HT1080 (cell line): ENCODE measurements at places on chromosomes 13 and 19. TPM values are rescaled to one million over a fixed set of nuclear protein-coding genes. Genes with fewer than 3 reads are reported as not detected.
A peak's percentile ranks its signal among the peaks of the same experiment; 100 is the strongest.

DNA sequence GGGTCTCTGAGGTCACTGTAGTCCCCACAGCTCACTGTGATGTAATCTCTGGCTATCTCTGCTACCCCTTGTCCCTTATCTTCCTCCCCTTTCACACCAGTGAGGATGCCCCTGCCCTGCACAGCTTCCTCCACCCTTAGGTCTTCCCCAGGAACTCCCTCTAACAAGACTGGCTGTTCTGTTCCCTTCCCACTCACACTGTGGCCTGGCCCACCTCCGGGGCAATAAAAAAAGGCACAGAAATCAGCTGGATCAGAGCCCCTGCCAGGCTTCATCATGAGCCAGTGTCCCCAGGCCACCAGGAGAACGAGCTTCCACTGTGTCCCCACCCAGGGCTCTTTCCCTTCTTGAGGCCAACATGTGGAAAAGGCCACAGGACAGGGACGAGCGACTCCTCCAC, 4.6 kb downstream of the CEACAM3 start:
- DNase-seq: no peak

The FCGBP gene
- total RNA-seq: 0.20 and 0.26 TPM in 2 replicates

- DNase-seq: no peak
Measured at GRCh38 chr13:46609726-46610125, 56.8 kb downstream of the LRCH1 start.

GRCh38 chr13:33642374-33643065, 175.4 kb upstream of the RFC3 start:
- DNase-seq: no peak

DNA sequence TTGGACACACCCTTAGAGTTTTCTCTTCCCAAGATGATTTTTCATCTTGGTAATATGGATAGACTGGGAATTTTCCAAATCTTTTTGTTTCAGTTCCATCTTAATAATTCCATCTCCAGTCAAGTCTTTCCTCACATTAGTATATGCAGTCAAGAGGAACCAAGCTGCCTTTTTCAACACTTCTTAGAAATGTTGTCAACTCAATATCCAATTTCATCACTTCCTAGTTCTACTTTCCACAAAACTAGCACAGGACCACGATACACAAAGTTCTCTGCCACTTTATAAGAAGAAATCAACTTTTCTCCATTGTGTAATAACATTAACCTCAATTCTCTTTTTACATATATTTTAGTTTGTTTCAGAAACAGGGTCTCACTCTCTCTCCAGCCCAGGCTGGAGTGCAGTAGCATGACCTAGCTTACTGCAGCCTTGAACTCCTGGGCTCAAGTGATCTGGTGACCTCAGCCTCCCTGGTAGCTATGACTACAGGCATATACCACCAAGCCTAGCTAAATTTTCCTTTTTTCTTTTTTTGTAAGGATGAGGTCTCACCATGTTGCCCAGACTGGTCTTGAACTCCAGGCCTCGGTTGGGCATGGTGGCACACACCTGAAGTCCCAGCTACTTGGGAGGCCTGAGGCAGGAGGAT, 15.5 kb downstream of the ZNF443 start:
- no peak for DNase-seq

The ZIM2 gene
- total RNA-seq: not detected in 2 replicates

GRCh38 chr13:28251466-28251865, 113.1 kb downstream of the PAN3 start:
- no peak for DNase-seq

The EDNRB gene
- not detected in 2 replicates for total RNA-seq

DNA sequence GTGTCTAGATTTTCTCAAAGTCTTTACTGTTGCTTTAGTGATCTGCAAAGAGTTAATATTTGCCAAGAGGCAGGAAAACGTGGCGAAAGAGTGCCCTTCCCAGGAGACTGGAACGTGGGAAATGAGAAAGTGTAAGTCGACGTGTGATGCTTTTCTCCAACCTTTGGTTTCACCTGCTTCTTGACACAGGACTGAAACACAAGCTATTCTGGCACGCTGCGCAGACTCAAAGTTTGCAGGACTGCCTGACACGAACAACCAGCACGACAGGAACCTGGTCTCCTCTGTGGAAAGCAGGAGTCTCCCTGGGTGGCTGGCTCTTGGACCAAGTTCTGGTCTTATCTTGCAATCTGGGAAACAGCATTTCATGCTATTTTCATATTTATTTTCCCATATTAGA, 28.6 kb downstream of the RFXAP start:
- no peak for DNase-seq

The OR10H1 gene
- not detected in 2 replicates for total RNA-seq

GRCh38 chr13:97901716-97902115, 51.8 kb upstream of the IPO5 start:
- no peak for DNase-seq

- DNase-seq: no peak
Measured at GRCh38 chr19:46789371-46789770, 977 bp upstream of the SLC1A5 start.

- DNase-seq: no peak
Measured at GRCh38 chr13:35475960-35476943, at the start of gene MAB21L1. TSS of gene MAB21L1 (minus strand) at chr13:35476689. CDS start at chr13:35476138, 551 bp downstream.

GRCh38 chr13:59584761-59585670, 578.7 kb downstream of the DIAPH3 start:
- no peak for DNase-seq

The RETN gene
- not detected in 2 replicates for total RNA-seq

DNA sequence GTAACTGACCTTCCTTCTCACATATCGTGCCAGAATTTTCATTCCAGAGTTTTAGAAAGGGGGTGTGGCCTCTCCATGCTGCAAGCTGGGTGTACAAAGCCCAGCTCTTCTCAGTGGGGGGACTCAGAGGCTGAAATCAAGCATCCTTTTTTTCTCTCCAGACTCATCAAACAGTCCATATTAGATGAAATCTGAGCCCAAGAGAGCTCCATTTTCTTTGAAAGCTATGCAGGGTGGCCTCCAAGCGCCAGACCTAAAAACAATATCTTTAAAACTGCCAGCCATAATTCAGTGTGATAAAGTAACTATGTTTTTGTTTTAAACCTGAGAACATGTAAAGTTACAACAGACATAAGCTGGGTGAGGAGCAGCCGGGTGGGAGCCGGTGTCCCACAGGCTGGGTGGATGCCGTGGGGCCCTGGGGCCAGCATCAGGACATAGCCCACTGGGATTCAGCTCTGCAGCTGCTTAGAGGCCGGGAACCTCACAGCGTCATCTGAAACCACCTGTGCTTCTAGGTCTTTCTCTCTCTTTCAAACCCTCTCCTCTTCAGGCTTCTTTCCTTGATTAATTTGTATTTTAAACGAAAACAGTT, 249.2 kb downstream of the ZNF536 start:
- DNase-seq: no peak

The ZNF606 gene
- 6.8 and 16.9 TPM in 2 replicates for total RNA-seq

- no peak for DNase-seq
Measured at GRCh38 chr13:78758549-78758948, 99.6 kb upstream of the OBI1 start.

The ZNF177 gene
- total RNA-seq: 0.19 TPM in 1 of 2 replicates, not detected in the other

GRCh38 chr19:21463449-21464105, 41.8 kb upstream of the ZNF429 start:
- no peak for DNase-seq

The TNFSF9 gene
- 35.7 and 45.9 TPM in 2 replicates for total RNA-seq

DNA sequence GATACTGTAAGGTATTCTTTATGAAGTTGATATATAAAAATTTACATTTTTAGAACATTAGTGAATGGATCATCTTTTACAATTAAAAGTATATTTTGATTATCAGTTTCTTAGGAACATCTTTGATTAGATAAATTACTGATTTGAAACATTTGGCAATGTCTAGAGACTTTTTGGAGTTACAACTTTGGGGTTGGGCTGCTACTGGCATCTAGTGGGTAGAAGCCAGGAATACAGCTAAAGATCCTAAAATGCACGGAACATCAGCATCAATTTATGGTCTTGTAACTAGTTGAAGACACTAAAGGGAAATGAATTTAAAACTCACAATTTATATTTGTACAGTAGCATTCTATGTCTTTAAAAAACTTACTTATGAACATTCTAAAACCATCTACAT, 19.9 kb downstream of the POMP start:
- no peak for DNase-seq

- no peak for DNase-seq
Measured at GRCh38 chr13:46178143-46178542, 3.8 kb downstream of the LCP1 start.

- no peak for DNase-seq
Measured at GRCh38 chr19:34241513-34242337, 12.6 kb upstream of the GARRE1 start.

DNA sequence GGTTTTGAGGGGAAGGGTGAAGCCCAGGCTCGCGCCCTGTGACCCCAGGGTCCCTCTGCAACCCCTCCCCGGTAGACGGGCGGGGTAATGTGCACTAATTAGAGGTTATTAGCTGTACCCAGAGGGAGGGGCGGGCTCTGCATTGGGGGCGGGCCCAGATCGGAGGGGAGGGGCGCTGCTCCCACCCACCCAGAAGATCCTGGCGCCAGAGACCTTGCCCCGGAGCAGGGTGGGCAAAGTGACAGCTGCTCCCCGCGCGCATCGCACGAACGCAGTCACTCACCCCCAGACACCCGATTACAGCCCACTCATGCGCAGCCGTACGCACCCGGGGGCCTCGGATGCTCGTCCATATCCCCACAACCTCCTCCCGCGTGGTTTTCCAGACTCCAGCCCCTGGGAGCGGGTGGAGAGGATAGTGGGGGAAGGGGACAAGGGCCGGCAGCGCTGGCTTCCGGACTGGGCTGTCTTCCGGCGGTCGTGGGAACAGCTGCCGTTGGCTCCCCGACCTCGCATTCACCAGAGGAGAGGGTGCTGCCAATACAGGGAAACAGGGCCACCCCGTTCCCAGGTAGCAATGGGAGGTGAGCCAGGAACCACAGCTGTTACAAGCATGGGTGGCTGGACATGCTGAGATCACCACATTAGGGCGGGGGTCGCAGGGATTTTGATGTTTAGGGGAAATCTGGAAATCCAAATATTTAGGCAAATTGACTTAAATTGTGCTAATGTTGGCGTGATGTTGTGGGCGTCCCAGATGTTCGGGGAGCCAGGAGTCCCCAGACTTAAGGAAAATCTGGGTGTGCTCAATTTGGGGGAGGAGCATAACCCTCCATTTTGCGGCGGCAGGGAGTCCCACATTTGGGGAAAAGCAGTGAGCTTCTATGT, 2.9 kb upstream of the HOOK2 start:
- DNase-seq: peak; percentile 80

The ACP5 gene
- 1.8 and 2.4 TPM in 2 replicates for total RNA-seq

DNA sequence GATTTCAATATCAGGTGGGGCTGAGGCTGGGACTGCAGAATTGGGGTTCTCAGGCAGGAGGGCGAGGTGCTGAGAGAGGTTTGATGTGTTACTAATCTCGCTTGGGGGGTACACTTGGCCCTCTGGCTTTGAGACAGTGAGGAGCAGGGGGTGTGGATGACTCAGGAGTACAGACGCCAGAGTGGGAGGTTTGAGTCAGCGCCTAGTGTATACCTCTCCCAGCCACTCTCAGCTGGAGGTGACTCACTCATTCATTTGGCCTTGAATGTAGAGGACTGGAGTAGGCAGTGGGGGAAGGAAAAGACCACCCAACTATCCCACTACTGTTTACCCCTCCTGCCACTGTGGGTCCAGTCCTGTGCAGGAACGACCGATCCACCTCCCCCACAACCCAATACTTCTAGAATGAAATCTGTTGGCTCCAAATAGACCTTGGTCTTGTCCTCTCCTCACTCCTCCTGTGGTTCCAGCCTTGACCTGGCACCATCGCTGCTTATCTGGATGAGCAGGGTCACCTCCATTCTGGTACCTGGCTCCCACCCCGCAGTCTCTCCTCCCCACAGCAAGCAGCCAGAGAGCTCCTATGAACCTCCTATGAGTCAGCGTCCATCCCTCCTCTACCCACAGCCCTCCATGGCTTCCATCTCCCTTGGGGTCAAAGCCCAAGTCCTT, 20.1 kb upstream of the ZNRF4 start:
- peak; percentile 56 for DNase-seq

- peak; percentile 53 for DNase-seq
Measured at GRCh38 chr19:9205501-9206113, 13.8 kb downstream of the OR7D4 start.

The ADAMTSL5 gene
- 4.0 and 5.5 TPM in 2 replicates for total RNA-seq

DNA sequence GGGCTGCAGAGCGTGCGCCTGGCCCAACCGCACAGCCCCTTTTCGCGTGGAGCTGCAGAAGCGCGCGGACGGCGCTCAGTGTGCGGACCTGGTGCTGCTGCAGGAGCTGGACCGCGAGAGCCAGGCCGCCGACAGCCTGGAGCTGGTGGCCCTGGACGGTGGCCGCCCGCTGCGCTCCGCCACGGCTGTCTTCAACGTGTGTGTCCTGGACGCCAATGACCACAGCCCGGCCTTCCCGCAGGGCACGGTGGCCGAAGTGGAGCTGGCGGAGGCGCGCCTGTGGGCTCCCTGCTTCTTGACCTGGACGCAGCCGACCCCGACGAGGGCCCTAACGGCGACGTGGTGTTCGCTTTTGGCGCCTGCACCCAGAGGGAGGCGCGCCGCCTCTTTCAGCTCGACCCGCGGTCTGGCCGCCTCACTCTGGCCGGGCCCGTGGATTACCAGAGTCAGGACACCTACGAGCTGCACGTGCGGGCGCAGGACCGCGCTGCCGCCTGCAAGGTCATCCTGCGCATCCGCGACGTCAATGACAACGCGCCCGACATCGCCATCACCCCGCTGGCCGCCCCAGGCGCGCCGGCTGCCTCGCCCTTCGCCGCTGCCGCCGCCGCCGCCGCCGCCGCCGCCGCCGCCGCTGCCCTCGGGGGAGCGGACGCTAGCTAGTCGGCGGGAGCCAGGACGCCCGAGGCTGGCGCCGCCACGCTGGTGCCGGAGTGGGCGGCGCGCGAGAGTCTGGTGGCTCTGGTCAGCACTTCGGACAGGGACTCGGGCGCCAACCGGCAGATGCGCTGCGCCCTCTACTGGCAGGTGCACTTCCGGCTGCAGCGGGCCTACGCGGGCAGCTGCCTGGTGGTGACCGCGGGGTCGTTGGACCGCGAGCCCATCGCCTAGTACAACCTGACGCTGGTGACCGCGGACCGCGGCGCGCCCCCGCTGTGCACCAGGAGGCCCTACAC, 172.2 kb downstream of the OLFM4 start:
- no peak for DNase-seq

DNA sequence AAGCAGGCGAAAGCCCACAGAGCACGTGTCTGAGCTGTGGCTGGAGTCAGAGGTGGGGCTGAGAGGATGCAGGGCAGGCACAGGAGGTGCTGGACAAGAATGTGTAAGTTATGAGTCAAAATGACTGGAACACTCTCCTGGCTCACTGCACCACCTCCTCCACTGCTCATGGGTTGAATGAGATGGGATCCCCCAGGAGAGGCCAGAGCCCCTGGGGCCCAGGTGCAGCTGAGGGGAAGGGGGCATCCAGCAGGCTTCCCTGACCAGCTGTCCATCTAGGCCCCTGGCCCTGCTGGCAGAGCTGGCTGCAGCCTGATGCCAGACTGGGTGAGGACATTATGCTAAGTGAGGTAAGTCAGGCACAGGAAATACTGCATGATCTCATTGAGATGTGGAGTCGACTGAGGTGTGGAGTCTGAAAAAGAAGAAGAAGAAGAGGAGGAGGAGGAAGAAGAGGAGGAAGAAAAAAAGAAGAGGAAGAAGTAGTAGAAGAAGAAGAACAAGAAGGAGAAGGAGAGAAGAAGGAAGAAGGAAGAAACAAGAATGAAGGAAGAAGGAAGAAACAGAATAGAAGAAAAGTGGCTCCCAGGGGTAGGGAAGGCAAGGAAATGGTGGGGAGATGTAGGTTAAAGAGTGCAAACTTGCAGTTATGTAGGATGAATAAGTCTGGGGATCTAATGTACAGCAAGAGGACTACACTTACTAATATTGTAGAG, 747.4 kb downstream of the UQCRFS1 start:
- peak; percentile 77 for DNase-seq

- DNase-seq: no peak
Measured at GRCh38 chr13:99760456-99760855, 211.1 kb downstream of the ZIC5 start.
